ENCODE measurements at places on chromosomes 2 and 18.

GRCh38 chr18:50320719-50321118 lies 33.2 kb upstream of the CXXC1 start:
- DNase-seq = no peak

DNA sequence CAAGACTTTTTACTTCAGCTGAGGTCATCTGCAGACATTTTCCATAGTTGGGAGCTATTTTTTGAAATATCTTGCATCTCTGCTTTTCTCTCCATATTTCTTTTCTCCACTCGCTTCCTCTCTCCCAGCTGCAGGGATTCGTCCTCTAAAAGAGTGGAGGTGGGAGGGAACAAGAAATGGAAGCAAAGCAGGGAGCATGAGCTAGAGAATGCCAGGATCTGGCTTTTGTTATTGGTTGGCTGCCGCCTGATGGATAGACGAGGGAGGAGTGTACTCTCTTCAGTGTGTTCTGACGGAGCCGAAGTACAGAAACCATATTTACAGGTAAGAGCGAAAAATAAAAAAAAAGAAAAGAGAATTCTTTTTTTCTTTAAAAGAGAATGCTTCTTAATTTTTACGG lies at the start of gene CSRNP3:
CSRNP3 (plus strand) TSS at position 282 of the 400 bp plus-strand sequence. CDS start 125,368 bp downstream, outside the sequence.
- DNase-seq = no peak

- DNase-seq = no peak
Measured at GRCh38 chr2:21841341-21841740, 717.6 kb downstream of the TDRD15 start.

DNA sequence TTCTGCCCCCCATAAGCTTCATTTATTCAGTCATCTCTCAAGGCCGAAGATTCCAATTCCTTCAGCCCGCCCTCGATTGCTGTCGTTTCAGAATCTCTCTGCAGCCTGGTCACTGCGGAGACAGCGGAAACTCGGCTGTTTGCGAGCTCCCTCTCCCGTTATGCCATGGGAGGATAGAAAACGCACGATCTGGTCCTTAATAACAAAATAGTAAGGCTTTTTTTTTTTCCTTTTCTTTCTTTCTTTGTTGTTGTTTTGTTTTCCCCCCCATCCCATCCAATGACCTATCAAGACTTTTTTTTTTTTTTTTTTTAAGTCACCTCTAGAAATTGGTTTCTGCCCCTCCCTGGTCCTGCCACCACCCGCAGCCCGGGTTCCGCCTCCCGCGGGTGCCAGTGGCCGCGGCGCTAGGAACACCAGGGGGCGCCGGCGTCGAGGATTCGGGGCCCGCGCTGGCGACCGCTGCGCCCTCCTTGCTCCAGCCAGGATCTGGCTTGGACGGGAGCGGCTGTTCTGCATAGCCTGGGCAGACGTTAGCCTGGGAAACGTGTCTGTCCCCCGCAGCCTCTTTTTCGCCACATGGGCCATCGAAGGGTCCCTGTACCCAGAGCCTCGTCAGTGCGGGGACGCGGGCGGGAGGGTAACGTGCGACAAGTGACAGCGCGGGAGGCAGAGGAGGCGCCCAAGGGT lies 10.1 kb downstream of the CPLX4 start:
- DNase-seq = peak; percentile 61

GRCh38 chr18:3162181-3162580 lies 57.6 kb downstream of the MYOM1 start:
- DNase-seq = no peak

DNA sequence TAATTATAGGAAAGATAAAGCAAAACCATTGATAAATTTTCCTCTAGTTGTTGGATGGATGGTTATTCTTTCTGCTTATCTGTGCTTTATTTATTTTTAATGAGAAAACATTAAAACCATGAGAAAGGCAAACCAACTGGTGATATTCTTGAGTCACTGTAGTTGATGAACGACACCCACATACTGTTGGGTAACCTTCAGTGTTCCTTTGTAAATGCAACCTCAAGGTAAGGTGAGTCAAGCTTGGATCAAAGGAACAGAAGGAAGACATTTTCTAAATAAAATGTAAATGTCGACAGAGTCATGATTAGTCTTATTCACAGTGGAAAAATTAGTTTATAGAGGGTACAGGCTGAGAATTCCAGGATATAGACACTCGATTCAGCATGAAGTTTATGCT lies 12.7 kb downstream of the ABCB11 start:
- no peak for DNase-seq

GRCh38 chr2:47512581-47513083 lies 109.7 kb downstream of the MSH2 start:
- DNase-seq = no peak

- DNase-seq = no peak
Measured at GRCh38 chr2:216362730-216363129, 9.6 kb downstream of the MARCHF4 start.

DNA sequence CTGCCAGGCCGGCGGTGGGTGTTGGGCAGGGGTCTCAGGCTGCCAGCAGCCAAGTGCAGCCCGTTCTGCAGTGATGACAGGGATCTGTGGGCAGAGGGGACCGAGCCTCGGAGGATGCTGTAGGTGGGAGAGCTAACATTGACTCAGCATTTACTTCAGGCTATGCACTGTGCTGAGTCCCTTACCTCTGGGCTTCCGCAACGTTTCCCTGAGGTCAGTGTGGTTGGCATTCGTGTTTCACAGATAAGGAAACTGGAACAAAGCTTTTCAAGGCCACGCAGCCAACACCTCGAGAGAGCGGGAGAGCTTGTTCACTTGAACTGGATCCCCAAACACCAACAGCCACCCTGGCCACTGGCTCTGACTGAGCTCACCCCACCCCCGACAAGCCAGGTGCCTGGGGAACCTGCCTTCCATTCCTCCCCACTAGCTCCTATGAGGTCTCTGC lies 839 bp upstream of the GPR148 start:
- peak; percentile 39 for DNase-seq
